ENCODE measurements at places on chromosomes 4 and X. TPM values are rescaled to one million over a fixed set of nuclear protein-coding genes. Genes with fewer than 3 reads are reported as not detected.

GRCh38 chr4:1365271-1366178, 18.5 kb downstream of the UVSSA start:
- peak; percentile 8 for DNase-seq

- DNase-seq, result no peak
These were observed 39.6 kb upstream of the GPR173 start for GRCh38 chrX:53009032-53009431.

GRCh38 chr4:176883681-176884418, 91.1 kb upstream of the VEGFC start:
- DNase-seq, result no peak

GRCh38 chr4:127788517-127788916, 6.4 kb downstream of the HSPA4L start:
- no peak for DNase-seq

DNA sequence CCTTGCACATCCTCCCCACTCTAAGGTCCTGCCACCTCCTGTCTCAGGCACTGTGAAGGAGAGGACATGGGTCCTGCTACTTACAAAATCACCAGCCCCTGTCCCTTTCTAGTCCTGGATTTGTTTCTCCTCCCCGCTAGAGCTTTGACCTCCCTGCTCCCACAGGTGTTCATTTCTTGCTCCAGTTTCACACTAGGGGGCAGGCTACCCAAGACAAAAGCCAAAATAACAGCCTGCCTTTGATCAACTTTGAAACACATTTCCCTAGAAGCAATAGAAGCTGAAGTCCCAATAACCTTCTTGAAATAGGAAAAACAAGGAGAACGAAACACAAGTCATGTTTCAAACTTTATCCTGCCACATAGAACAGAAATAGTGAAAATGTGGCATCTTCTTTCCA, 164.4 kb downstream of the QDPR start:
- DNase-seq, result no peak

DNA sequence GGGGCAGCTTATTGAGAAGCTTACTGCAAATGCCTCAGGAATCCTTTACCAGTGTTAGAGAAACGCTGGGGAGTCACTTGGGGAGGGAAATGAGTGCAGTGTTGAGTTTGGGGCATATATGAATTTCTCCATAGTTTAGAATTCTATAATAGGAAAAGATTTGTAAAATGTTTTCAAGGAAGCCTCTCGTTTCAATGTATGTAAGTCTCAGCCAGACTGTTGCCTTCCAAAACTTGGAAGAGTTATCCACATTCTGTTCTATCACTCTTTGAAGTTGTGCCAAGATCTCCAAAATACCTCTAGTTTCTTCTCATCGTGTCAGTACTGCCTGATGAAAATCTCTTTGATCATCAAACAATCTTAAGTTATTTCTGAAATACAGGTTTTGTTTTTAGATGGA, 565 bp upstream of the LRCH2 start:
- no peak for DNase-seq

GRCh38 chr4:76384052-76384451, 36.9 kb downstream of the CCDC158 start:
- no peak for DNase-seq

- no peak for DNase-seq
These were observed 38.2 kb downstream of the FHL1 start for GRCh38 chrX:136185401-136186022.

DNA sequence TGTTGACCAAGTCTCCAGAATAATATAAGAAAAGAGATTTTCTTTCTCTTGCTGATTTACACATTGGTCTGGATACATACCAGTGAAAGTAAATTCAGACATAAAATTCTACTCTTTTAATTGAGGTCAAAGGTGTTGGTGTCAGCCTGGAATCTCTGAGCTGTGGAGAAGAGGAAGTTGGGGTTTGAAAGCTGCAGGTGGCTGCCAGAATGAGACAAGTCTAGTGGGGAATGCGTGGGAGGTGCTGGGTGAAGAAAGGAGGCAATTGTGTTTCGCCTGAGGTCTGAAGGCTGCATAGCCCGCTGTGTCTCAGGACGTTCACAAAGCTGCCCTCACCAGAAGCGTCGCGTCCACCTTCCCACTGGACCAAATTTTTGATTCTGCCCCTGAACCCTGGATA, 31.2 kb downstream of the PHEX start:
- no peak for DNase-seq

- no peak for DNase-seq
These were observed 5.5 kb upstream of the OPRPN start for GRCh38 chr4:70392057-70392776.

DNA sequence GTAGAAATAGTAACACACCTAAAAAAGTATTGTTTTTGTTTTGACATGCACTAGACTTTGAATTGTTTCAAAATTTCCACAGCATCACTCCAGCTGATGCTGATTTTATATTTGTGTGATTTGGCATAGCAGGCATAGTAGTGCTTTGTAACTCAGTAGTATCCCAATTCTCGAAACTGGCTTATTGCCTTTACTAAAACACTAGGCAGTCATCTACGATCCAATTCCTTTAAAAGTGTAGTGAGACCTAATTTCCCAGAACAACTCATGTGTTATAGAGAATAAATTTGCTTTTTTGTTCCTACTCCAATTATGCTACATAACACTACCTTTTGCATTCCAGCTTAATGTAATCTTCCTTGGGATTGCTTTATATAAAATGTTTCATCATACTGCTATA, 797.7 kb downstream of the ADGRL3 start:
- DNase-seq, result no peak

GRCh38 chrX:45735571-45735970, 534.9 kb upstream of the DIPK2B start:
- no peak for DNase-seq

GRCh38 chr4:177225605-177226004, 84.1 kb upstream of the NEIL3 start:
- DNase-seq, result no peak

- no peak for DNase-seq
These were observed 198.1 kb upstream of the FTHL17 start for GRCh38 chrX:31269914-31270313.

GRCh38 chr4:186765138-186765537, 41.5 kb upstream of the FAT1 start:
- no peak for DNase-seq

- DNase-seq, result no peak
These were observed 804.2 kb upstream of the FRG1 start for GRCh38 chr4:189136462-189136861.

- no peak for DNase-seq
These were observed 372.1 kb downstream of the RAB28 start for GRCh38 chr4:13112030-13112429.

DNA sequence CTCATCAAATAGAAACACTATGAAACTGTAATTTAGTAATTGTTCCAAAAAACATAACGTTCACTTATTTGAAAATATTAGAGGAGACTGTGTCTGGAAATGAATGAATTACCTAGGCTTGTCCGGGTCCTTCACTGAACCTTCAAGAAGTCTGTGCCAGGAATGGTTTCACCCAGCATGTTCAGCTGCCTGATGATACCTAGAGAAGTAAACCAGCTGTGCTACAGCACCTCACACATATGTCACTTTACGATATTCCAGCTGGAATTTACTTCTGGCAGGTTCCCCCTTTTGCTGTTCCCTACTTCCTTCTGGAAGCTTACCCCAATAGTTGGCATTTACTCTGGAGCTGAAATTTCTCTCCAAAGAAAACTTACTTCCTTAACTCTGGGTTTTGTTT, 906.5 kb downstream of the FAT4 start:
- DNase-seq, result no peak

- no peak for DNase-seq
These were observed 185.5 kb downstream of the ZNF330 start for GRCh38 chr4:141406237-141406636.

- DNase-seq, result peak; percentile 58
These were observed 105.7 kb downstream of the PSAPL1 start for GRCh38 chr4:7328913-7329638.

DNA sequence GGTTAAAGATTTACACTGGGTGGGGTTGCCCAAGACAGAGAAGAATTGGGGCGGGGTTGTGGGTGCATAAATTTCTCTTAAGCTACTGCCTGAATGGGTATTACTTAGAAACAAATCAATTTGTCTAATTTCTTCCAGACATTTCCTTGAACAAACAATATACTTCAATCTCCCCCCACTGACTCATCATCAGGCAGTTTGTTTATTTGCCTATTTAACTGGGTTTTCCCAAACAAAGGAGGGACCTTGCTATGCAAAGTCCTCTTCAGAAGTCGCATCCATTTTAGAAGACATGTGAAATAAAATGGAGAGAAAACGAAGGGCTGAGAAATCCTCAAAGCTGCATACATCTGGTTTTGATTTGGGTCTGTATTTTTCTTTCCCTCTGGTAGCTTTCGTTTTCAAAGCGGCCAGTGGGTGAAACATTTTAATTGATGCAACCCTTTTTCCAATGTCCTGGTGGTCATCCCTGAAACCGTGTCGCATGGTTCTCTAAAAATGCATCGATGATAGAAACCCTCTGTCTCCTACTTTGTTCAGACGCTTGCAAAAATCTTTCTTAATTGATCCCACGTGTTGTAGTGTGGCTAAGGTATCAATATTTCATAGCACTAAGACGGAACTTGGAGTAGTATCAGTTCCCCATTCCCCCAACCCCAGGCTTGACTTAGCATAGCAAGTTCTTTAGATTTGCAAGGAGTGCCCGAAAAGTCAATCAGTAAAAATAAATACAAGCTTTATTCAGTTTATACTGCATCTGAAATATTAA, 115.1 kb upstream of the MXRA5 start:
- DNase-seq, result no peak

GRCh38 chrX:44829832-44830231, 14.0 kb upstream of the DUSP21 start:
- no peak for DNase-seq

- no peak for DNase-seq
These were observed 55.0 kb upstream of the PACRGL start for GRCh38 chr4:20645236-20645635.

DNA sequence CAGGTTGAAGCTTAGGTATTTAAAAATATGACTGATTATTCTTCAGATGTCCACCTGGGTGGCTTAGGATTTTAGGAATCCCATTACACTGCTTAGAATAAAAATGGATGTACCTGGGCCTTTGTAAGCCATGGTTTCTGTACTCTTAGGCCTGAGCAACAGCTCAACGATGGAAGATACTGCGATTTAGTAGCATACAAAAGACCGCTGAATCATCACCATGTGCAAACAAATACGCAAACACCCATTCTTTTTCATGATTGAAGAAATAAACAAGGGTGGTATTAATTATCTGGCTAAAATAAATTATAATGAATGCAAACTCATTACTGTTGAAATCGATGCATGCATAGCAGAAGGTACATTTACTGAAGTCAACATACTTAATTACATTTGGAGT, 188.9 kb downstream of the ZNF330 start:
- DNase-seq, result no peak

DNA sequence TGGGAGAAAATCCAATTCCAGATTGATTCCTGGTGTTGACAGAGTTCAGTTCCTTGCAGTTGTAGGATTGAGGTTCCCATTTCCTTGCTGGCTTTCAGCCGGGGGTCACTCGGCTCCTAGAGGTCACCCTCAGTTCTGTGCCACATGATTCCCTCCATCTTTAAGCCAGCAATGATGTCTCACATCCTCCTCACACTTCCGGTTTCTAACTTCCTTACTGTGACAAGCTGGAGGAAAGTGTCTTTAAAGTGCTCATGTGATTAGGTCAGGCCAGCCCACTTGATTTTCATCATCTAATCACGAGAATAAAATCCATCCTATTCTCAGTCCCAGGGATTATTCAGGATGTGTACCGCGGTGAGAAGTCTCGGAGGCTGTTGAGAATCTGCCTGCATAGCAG, 19.4 kb upstream of the SMIM31 start:
- no peak for DNase-seq

DNA sequence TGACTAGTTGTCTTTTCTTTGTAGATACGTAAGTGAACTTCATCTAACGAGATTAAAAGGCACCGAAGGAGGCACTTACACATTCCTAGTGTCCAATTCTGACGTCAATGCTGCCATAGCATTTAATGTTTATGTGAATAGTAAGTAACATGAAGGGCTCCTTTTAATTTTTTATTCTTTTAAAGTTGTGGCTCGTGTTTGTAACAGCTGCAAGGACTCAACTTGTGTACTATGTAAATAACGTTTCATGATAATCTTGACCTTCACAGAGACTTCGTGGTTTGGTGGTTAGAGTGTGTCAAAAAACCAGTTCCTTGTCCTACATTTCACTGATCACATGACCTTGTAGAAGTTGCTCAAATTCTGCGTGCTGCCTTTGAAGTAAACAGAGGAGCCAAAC, 51.6 kb downstream of the KIT start:
- DNase-seq, result no peak

GRCh38 chrX:65677954-65678469, 10.6 kb downstream of the MSN start:
- DNase-seq, result no peak

GRCh38 chrX:34879346-34879745, 63.2 kb upstream of the FAM47B start:
- DNase-seq, result no peak

- DNase-seq, result no peak
These were observed 221.7 kb upstream of the DIPK2B start for GRCh38 chrX:45422216-45422925.

GRCh38 chr4:153639833-153640802, 44.0 kb upstream of the TLR2 start:
- DNase-seq, result no peak

DNA sequence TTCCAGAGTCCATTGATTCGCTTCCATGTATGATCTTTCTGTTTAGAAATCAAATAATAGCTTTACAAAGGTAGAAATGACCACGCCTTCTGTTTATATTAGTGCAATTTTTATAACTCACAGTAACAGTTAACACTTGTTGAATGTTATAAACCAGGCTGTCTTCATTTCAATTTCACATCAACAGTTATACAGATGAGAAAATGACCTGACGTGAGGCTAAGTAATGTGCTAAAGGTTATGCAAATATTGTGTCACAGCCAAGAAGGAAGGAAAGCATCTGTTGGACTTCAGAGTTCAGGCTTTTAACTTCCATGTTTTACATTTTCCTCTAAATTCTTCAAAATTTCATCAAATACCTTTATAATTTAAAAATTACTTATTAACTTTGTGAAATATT, 13.9 kb downstream of the CASP3 start:
- DNase-seq, result no peak

GRCh38 chr4:17309567-17310268, 202.2 kb downstream of the QDPR start:
- DNase-seq, result no peak

GRCh38 chr4:182825003-182825402, 92.2 kb downstream of the DCTD start:
- DNase-seq, result no peak

- DNase-seq, result no peak
These were observed 80.1 kb upstream of the CXCL13 start for GRCh38 chr4:77525538-77525937.

ZNF732 gene
- total RNA-seq, result not detected

USP17L29 gene
- not detected for total RNA-seq

VCX2 gene
- total RNA-seq, result not detected

GABRA4 gene
- total RNA-seq, result 33.7 TPM

SNCA gene
- 7.0 TPM for total RNA-seq

FGF16 gene
- 0.14 TPM for total RNA-seq

SLITRK4 gene
- 0.30 TPM for total RNA-seq

CENPI gene
- 0.27 TPM for total RNA-seq

PFKFB1 gene
- total RNA-seq, result 0.19 TPM

HSD17B13 gene
- 0.08 TPM for total RNA-seq

RS1 gene
- total RNA-seq, result not detected

FABP2 gene
- not detected for total RNA-seq

MMRN1 gene
- total RNA-seq, result 2.4 TPM

TRPC5OS gene
- total RNA-seq, result not detected

SAGE1 gene
- not detected for total RNA-seq

SSX4 gene
- not detected for total RNA-seq

ARR3 gene
- not detected for total RNA-seq

ZNF185 gene
- 1.6 TPM for total RNA-seq

EVC gene
- total RNA-seq, result 5.1 TPM

ADH6 gene
- not detected for total RNA-seq
